CD4-positive, alpha-beta T cell treated with Interleukin-10 for 1 hour (primary cell): ENCODE measurements at places on chromosomes 4 and X.
A peak's percentile ranks its signal among the peaks of the same experiment; 100 is the strongest.

GRCh38 chr4:7571701-7572100 lies 137.0 kb upstream of the PSAPL1 start:
- DNase-seq = no peak

DNA sequence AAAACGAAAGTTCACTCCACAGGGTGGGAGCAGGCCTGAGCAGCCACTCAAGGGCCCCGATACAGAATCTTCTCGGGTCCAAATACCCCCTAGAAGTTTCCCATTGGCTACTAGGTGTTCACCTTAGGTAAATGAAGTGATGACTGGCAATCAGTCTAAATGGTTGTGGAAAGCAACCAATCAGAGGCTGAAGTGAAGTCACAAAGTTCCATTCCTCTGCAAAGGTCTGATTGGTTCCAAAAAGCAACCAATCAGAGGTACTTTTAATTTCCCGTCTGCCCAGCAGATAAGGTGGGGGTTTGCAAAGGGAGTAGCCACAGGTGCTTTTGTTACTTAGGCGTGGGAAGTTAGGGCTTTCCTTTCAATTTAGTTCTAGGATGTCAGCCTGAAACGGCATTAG lies 58.2 kb upstream of the NKAP start:
- DNase-seq = no peak

DNA sequence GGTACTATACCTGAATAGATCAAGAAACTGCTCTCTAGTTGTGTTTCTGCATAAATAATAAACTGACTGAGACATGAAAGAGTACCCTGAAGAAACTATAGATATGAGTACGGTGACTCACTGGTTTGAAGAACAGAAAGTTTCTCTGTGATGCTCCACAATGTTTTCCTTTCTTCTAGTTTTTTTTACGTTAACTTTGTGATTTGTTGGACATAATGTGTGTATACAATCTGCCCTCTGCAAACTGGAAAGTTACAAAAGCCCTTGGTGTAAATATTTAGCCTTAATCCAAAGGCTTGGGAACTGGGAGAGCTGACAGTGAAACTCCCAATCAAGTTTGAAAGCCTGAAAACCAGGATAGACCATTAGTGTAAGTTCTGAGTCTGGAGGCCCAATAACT lies 31.6 kb upstream of the PAPSS1 start:
- no peak for DNase-seq

- no peak for DNase-seq
Observed at GRCh38 chr4:180512801-180513475, 1730.3 kb upstream of the TENM3 start.

DNA sequence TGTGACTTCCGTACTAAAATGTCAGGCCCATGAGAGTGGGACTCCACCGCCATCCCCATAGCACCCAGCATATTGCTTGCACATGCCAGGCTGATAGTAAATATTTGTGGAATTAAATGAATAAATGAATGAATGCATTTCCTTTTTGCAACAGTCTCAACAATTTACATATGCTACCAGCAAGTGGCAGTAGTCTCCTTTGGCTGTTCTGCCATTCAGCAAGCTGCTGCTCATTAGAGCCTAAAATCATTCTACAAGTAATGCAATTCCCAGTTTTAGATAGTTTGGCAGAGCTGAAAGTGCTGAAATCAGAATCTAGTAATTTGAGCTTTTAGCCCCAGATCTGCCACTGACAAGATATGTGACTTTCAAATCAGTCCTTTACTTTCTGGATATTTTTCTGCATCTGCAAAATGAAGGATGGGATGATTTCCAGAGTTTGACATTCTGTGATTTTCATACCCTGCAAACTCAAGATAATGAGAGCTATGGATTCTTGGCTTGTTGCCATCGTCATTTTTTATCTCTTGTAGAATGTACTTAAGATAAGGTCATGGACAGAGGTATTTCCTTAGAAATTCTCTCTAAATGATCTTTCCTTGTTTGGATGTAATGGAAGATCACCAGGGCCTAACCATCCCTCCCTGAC lies 35.7 kb upstream of the INTS6L start:
- peak; percentile 53 for DNase-seq

DNA sequence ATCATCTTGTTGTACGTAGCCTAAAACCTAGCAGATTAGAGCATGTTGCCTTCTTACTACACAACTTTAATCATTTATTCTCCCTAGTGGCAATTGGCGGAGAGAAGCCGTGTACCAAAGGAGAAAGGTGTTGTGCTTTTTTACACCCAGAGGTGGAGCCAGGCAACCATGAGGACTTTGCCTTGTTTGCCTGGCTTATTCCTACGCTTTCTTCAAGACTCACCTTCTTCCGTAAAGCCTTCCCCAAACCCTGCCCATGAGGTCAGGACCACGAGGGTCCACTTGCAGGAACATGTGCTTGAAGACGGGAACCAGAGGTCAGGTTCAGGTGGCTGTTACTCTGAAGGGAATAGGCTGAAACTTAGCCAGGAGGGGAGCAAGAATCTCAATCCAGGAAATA lies 290.5 kb downstream of the RAB28 start:
- no peak for DNase-seq

DNA sequence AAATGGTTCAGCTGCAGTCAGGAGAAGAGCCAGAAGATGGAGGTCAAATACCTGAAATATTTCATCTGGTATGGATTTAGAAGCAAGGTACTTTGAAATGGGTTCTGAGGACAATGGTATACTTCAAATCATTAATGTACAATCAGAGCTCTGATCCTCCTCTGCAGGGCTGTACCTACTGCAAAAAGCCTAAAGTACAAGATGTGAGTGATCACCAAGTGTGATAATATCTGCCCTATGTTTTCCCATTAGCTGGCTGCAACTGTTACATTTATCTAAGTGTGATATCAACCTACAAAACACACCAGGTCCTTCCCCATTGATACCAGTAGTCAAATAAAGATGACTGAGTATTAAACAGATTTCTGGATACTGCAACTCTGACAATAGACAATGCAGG lies 25.1 kb downstream of the HDX start:
- no peak for DNase-seq

GRCh38 chrX:116276261-116276660 lies 105.7 kb downstream of the AGTR2 start:
- DNase-seq = no peak

- DNase-seq = no peak
Observed at GRCh38 chr4:61275241-61275640, 75.1 kb downstream of the ADGRL3 start.

- no peak for DNase-seq
Observed at GRCh38 chr4:39061457-39061856, 575 bp upstream of the KLHL5 start.

DNA sequence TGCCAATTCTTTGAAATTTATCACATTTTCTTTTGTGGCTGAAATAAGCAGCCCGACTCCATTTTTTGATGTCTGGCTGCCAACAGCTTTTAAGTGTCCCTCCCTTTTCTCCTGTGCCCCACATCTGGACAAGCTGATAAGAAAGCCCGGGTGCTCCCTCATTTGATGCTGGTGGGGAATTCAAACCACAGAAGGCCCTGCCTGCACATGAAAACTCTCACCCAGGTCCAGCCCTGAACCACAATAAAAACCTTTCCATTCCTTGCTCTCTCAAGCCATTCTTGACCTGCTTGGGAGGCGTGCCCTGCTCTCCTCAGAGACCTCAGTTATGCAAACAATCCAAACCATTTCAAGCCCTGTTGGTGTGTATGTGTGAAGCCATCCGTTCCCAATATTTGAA lies 93.9 kb downstream of the FAM53A start:
- DNase-seq = no peak

GRCh38 chr4:122227202-122227601 lies 75.1 kb downstream of the BLTP1 start:
- no peak for DNase-seq

GRCh38 chr4:16337936-16338335 lies 111.7 kb upstream of the TAPT1 start:
- no peak for DNase-seq

GRCh38 chrX:35244796-35245508 lies 302.4 kb downstream of the FAM47B start:
- no peak for DNase-seq

GRCh38 chr4:166842795-166843261 lies 391.5 kb downstream of the SPOCK3 start:
- no peak for DNase-seq

DNA sequence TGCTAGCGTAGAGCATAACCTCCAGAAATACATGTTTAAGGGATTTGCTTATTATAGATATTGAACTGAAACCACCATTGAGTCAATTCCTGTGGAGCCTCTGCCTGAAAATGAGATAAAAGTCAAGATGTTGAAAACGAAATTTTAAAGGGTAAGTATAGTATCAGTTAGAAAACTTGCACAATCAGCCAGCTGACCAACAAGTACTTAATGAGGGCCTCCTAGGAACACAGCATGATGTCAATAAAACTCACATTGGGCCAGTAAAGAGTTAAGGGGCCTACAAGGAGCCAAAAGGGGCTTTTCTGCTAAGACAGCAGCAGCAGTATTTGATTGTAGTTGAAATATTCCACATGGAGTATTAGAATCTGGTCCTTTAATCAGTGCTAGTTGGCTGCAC lies 314.1 kb upstream of the PPARGC1A start:
- DNase-seq = no peak

GRCh38 chrX:15204130-15204751 lies 65.6 kb downstream of the ASB9 start:
- DNase-seq = no peak

DNA sequence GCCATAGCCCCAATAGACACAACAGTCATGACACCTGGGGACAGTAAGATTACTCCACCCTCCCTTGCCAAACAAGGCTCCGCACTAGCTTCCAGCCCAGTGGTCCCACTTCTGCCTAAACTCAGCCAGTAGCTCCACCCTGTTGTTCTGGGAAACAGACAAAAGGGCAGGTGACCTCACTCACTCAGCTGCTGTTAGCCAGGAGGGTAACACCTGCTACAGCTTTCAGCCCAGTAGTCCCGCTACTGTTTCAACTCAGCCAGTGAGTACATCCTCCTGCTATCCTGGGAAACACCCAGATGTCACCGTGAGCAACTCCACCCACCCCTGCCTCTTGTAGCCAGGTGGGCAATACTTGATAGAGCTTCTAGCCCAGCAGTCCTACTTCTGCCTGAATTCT lies 162.7 kb upstream of the CPXCR1 start:
- no peak for DNase-seq

- peak; percentile 71 for DNase-seq
Observed at GRCh38 chr4:121189326-121190215, 25.4 kb upstream of the TNIP3 start.

DNA sequence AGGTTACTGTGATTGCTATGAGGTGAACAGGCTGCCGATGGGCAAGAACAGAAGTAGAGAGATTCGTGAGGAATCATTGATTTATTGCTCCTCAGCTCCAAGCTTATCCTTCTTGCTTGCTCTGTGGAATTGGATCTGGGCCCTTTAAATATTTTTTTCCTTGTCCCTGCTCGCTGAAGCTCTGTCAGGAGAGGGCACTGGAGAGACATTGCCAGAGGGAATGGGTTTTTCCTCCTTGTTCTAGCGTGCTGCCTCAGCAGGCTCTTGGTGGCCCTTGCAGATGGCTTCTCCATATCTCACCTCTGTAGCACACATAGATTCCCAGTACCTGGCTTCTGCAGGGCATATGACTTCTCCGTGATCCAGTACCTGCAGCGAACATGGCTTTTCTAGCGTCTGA lies 67.4 kb downstream of the CNGA2 start:
- no peak for DNase-seq

DNA sequence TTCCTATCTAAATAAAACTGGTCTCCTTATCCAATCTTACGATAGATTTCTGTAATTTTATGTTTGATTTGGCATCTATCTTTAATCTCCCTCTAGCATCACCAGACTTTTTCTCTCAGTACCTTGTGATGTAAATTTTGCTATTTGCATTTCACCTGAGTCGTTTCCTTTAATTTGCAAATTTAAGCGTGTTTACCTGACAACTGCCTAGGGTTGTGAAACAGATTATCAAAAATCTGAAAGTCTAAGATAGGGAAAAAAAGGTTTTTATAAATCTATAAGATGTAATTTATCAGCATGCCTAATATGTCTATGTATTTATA lies 39.4 kb upstream of the TMPRSS11E start:
- DNase-seq = no peak

- DNase-seq = no peak
Observed at GRCh38 chrX:111006116-111006515, 89.9 kb upstream of the PAK3 start.

- no peak for DNase-seq
Observed at GRCh38 chr4:6884341-6884870, 25.2 kb upstream of the TBC1D14 start.

DNA sequence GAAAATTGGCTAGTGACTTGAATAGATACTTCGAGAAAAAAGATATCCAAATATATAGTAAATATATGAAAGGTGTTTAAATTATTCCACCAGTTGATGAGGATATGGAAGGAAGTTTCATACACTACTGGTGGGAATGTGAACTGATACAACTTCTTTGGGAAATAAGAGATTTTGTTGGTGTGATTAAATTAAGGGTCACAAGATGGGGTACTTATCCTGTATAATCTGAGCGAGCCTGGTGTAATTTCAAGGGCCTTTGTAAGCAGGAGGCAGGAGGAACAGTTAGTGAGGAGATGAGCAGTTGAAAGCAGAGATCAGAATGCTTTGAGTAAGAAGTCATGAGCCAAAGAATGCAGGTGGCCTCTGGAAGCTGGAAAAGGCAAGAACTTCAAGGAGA lies 192.2 kb downstream of the KCTD8 start:
- no peak for DNase-seq

DNA sequence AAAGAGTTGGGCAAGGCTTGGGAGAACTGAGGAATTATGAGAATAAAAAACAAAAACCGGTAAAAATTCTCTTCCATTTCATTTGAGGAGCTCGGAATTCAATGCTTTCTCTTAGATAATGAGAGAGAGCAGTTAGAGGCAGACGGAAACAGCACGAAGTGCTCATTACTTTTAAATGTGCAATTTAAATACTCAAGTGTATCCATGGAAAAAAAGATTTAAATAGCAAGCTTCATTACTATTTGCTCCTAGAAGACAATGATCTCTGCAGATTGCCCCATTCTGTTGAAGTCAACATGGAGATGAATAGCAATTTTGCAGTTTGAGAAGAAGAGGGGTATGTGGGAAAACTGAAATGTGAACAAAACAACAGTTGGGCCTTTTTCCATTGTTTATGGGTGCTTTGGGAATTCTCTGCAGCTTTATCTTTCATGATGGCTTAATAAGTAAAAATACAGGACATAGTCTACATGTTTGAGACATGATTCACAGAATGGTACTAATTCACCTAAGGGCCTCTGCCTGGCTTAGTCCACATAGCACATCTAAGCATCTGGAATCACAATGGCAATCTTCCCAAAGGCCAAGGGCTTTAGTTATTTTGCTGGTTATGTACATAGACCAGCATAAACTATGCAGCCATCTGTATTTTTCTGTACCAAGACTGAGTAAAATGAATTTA lies 512.7 kb upstream of the FAT1 start:
- no peak for DNase-seq

DNA sequence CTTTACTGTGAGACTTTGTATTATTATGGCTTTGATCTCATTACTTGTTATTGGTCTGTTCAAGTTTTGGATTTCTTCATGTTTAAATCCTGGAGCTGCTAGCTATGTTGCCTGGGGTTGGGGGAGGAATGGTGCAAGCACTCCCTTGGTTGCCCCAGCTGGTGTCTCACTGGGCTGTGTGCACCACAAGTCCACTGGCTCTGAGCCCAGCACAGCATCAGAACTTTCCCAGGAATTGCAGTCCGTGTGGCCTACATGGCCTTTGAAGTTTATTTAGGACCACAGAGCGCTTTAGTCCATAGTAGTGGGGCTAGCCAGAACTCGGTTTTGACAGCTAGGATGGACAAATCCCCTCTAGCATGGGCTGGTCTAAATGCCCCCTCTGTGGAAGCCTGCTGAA lies 278.8 kb upstream of the RPS6KA3 start:
- DNase-seq = no peak
